GM04504 (cell line): ENCODE measurements at places on chromosomes 11 and 22.

GRCh38 chr11:60498853-60499252 lies 6.3 kb downstream of the MS4A12 start:
- no peak for DNase-seq

DNA sequence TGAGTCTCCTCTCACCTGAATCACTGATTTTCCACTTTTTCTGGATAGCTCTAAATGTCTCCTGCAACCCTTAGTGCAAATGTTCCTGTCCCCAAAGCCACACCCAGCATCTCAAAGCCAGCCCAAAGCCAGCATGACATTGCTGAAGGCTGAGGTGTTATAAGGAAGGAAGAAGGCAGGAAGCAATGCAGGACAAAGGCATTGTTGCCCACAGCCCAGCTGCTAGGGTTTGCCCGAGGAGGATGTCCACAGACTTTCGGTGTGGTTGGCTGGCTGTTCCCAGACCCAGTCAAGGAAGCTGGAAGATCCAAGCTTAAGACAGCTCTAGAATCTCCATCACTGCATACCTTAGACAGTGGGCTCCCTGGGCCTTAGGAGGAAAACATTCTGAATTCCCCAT lies 23.5 kb downstream of the CHST1 start:
- DNase-seq, result no peak

DNA sequence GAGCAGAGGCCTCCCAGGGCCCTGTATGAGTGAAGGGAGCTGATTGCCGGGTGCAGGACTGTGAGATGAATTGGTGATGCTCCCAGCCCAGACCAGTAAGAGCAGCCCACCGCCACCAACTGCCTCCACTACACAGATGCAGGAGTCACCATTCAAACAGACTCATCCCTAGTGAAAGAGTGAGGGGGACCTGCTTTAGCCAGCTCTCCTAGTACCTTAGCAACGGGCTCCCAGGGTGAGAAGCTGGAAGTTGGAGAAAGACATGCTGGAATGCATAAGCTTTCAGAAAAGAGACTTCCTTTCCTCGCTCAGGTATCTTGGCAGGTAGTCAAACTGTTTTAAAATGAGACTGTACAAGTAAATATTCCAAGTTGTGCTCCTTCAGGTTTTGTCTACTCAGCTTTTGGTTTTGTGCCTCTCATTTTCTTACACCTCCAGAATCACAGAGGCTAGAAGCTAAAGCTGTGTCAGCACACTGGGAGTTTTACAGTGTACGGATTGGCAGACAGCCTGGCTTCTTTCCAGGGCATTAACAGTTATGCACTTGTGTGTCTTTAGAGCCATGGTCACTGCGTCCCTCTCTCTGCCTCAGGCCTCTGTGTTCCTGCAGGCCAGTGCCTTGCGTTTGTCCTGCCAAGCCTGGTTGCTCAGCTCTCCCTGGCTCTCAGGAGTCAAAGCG lies 146.2 kb downstream of the ATXN10 start:
- no peak for DNase-seq

DNA sequence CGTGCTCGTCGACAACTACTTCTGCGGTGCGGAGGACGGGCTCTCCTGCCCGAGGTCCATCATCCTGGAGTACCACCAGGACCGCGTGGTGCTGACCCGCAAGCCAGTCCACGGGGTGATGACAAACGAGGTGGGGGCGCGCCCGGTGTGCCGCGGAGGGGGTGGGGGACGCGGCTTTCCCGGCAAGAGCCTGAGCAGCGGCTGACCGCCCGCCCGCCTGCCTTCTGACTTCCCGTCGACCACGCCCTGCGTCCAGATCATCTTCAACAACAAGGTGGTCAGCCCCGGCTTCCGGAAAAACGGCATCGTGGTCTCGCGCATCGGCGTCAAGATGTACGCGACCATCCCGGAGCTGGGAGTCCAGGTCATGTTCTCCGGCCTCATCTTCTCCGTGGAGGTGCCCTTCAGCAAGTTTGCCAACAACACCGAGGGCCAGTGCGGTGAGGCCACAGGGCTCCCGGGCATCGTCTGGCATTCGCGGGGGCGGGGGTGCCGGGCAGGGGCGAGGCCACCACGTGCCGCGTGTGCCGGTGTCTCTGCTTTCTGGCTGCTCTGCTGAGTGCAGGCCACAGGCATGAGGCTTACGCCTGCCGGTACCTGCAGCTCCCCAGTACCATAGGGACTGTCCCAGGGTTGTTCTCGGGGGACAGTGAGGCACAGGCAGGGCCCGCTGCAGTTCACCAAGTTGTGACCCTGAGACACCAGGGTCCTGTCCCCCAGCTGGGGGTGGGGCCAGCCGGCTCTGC lies 28.5 kb upstream of the MUC5B start:
- no peak for DNase-seq

DNA sequence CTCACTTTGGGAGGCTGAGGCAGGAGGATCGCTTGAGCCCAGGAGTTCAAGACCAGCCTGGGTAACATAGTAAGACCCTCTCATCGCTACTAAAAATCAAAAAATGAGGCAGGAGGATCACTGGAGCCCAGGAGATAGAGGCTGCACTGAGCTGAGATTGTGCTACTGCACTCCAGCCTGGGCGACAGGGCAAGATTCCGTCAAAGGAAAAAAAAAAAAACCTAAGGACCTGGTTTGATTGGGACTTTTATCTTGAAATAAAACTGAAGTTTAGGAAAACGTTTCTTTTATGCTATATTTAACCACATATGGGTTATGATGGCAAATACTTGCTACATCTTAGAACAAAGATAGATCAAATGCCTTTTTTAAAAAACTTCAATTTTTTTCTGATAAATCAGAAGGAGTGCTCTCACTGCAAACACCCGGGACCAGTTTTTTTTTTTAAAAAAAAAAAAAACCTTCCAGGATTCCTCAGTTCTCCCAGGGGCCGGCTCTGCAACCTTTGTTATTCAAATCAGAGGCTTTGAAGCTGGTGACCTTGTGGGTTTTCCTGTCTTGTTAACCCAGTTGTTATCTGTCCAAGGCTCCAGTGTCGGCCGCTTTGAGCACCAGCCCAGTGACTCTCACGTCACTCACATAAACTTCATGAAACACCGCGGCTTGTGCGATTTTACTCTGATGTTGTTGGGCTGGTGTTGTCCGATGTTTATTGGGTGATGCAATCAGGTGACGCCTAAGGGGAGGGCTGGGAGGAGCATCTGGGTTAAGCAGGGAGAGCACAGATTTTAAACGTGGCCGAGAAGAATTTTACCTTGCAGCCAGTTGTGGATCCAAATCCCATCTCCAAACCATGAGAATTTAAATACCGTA lies 24.7 kb upstream of the SLC22A12 start:
- peak; percentile 55 for DNase-seq

DNA sequence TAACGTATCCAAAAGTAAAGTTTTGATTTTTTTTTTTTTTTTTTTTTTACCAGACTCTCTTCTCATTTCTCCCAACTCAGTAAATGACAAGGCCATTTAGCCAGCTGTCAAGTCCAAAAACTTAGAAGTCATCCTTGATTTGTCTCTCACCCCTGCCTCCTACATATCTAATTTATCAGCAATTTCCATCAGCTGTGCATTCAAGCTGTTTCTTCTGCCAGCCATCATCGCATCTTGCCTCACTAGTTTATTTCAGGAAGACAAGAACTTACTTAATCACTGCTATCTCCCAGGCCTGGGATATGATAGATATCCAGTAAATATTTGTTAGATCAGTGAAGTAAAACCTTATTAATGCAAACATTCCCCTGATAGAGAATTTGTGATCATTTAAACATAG lies 47.6 kb downstream of the SCGB1A1 start:
- DNase-seq, result no peak

GRCh38 chr22:36367479-36367878 lies 20.3 kb downstream of the MYH9 start:
- no peak for DNase-seq
